ENCODE measurements at places on chromosomes 3 and 15. TPM values are rescaled to one million over a fixed set of nuclear protein-coding genes. Genes with fewer than 3 reads are reported as not detected.

DNA sequence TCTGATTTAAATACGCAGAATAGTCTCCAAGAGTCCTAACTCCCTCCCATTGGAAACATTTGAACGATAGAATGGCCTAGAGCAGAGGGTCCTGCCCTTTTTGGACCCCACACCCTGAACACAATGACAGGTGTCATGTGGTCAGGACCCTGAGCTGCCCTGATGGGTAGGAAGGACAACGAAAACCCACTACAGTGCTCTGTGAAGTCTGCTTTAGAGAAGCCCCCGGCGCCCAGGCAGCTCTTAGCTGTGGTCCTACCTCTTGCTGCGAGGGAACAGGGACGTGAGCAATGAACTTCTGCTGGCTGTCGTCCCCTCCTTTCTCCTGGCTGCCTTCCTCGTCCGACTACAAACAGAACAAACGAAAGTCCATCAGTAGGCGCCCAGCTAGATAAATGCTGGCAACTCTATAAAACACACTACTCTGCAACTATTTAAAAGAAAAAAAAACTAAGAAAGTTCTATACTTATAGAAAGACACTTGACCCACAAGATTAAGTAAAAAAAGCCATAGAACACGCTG is 8.7 kb upstream of the RAB43 start:
- DNase-seq = no peak
- no peak overlapping the region for H3K4me3 ChIP-seq
- no peaks in the 10 kb centered on the region for H3K4me1 ChIP-seq
- no peaks in the 10 kb centered on the region for H3K27me3 ChIP-seq
- no peak overlapping the region for H3K27ac ChIP-seq

Gene ZIC4
- not detected for total RNA-seq

- H3K36me3 ChIP-seq = no peaks in the 10 kb centered on the region
- no peaks in the 10 kb centered on the region for H3K27me3 ChIP-seq
- H3K4me1 ChIP-seq = peaks cover 38% of the 10 kb centered on the region
- no peak for DNase-seq
- H3K4me3 ChIP-seq = no peak overlapping the region
These were observed 37.5 kb upstream of the ZBTB38 start for GRCh38 chr3:141330718-141331376.

- H3K4me3 ChIP-seq = no peak overlapping the region
- H3K27ac ChIP-seq = no peak overlapping the region
- no peaks in the 10 kb centered on the region for H3K36me3 ChIP-seq
- H3K4me1 ChIP-seq = no peaks in the 10 kb centered on the region
- H3K27me3 ChIP-seq = peaks cover 3% of the 10 kb centered on the region
These were observed 80.6 kb upstream of the MITF start for GRCh38 chr3:69658514-69659140.

- DNase-seq = no peak
- H3K27me3 ChIP-seq = no peaks in the 10 kb centered on the region
- H3K36me3 ChIP-seq = no peaks in the 10 kb centered on the region
- no peak overlapping the region for H3K27ac ChIP-seq
These were observed 497.8 kb upstream of the NR2F2 start for GRCh38 chr15:95832668-95833067.

DNA sequence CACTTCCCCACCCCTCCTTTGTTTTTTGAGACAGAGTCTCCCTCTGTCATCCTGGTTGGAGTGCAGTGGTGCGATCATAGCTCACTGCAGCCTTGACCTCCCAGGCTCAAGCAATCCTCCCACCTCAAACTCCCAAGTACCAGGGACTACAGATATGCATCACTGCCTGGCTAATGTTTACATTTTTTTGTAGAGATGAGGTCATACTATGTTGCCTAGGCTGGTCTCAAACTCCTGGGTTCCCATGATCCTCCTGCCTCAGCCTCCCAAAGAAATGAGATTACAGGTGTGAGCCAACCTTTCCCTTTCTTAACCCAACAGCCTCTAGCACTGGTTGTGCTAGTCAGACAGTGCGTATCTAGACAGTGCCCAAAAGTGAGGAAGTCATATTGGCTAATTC is 6.4 kb upstream of the GATM start:
- H3K4me3 ChIP-seq = no peak overlapping the region
- no peaks in the 10 kb centered on the region for H3K36me3 ChIP-seq
- no peak for DNase-seq
- no peaks in the 10 kb centered on the region for H3K4me1 ChIP-seq

DNA sequence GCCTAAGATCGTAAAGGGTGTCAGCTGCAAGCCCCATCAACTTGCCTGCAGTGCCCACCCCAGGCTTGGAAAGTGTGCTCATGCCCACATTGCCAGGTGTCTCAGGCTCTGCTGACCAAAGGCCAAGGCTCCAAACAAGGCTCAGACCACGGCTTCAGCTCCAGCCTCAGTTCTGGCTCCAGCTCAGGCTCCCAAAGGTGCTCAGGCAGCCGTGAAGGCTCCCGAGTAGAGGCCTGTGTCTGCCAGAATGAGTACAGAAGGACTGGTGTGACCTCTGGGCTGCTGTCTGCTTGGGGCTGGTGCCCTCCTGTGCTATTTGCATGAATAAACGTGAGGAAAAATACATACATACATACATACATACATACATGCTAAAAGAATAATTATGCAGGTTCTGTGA is 27.9 kb upstream of the UACA start:
- H3K4me1 ChIP-seq = peaks cover 61% of the 10 kb centered on the region
- H3K27me3 ChIP-seq = no peaks in the 10 kb centered on the region
- H3K36me3 ChIP-seq = no peaks in the 10 kb centered on the region
- no peak for DNase-seq
- peak overlapping the region; percentile 82 for H3K27ac ChIP-seq

Gene ATP8B4
- total RNA-seq = 0.23 TPM

DNA sequence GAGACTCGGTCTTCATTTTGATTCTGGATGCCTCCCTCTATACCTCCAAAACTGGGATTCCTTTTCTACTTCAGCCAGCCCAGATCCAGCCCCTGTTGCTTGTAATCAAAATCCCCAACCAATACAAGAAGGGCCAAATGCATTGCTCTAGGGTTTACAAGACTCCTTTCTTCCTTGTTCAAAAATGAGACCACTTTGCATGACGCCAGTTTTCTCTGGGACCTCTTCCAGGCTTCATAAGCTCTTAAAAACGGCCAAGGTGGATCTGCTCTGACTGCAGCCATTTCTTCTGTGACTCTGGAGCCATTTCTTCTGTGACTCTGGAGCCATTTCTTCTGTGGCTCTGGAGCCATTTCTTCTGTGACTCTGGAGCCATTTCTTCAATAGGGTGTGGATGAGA is 71.9 kb downstream of the ADAMTS17 start:
- no peaks in the 10 kb centered on the region for H3K4me1 ChIP-seq
- H3K4me3 ChIP-seq = no peak overlapping the region
- H3K27ac ChIP-seq = no peak overlapping the region
- no peaks in the 10 kb centered on the region for H3K36me3 ChIP-seq

- H3K4me3 ChIP-seq = no peak overlapping the region
- no peak overlapping the region for H3K27ac ChIP-seq
- H3K36me3 ChIP-seq = peaks cover 45% of the 10 kb centered on the region
- no peaks in the 10 kb centered on the region for H3K4me1 ChIP-seq
- no peaks in the 10 kb centered on the region for H3K27me3 ChIP-seq
These were observed 7.3 kb downstream of the RFT1 start for GRCh38 chr3:53122933-53123305.

DNA sequence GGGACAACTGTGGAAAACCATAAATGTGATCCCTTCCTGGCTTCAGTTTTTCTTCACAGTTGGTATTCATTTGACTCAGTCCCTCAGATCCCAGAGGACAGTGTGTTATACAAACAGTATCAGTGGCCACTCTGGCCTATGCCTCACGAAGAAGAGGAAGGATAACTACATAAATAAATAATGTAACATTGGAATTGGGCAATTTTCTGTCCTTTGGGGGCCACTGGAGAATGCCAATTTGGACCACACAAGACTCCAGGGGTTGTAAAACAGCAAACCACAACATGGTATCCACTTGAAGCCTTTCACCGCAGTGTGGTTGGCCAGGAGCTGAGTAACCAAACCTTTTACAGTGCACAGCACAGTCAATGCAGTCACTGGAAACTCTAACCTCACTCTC is 1077.0 kb downstream of the ROBO2 start:
- H3K27me3 ChIP-seq = no peaks in the 10 kb centered on the region
- H3K27ac ChIP-seq = no peak overlapping the region
- H3K4me1 ChIP-seq = no peaks in the 10 kb centered on the region
- H3K4me3 ChIP-seq = no peak overlapping the region
- no peaks in the 10 kb centered on the region for H3K36me3 ChIP-seq

GRCh38 chr3:181610973-181611265 is 100.8 kb upstream of the SOX2 start:
- H3K4me1 ChIP-seq = no peaks in the 10 kb centered on the region
- no peaks in the 10 kb centered on the region for H3K36me3 ChIP-seq
- H3K27ac ChIP-seq = no peak overlapping the region
- no peak overlapping the region for H3K4me3 ChIP-seq

Gene IL20RB
- total RNA-seq = 22.0 TPM

Gene PLIN1
- total RNA-seq = not detected

Gene CCR3
- total RNA-seq = not detected

GRCh38 chr3:16378415-16378814 is 113.4 kb downstream of the OXNAD1 start:
- no peaks in the 10 kb centered on the region for H3K27me3 ChIP-seq
- peaks cover 13% of the 10 kb centered on the region for H3K36me3 ChIP-seq
- peaks cover 8% of the 10 kb centered on the region for H3K4me1 ChIP-seq
- DNase-seq = no peak
- no peak overlapping the region for H3K4me3 ChIP-seq

DNA sequence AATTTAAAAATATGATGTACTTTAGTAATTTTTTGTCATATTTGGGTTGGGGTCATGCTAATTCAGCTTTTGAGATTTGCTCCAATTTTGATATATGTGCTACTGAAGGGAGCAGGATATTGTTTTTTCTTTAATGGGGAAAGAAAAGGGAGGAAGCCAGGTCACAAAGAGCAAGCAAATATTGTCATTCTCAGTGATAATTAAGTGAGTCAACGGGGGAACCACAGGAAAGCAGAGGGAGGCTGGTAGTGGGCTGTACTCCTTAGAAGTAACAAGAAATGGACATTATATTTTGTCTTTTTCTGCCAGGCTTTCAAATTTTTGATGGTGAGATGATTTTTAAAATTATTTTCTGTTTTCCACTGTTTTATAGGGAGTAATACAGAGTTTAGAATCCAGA is 45.6 kb upstream of the NMD3 start:
- no peak overlapping the region for H3K27ac ChIP-seq
- no peaks in the 10 kb centered on the region for H3K36me3 ChIP-seq
- H3K27me3 ChIP-seq = no peaks in the 10 kb centered on the region
- no peak overlapping the region for H3K4me3 ChIP-seq

- no peaks in the 10 kb centered on the region for H3K27me3 ChIP-seq
- no peaks in the 10 kb centered on the region for H3K36me3 ChIP-seq
- H3K27ac ChIP-seq = no peak overlapping the region
- no peak overlapping the region for H3K4me3 ChIP-seq
These were observed 97.2 kb upstream of the CNTN4 start for GRCh38 chr3:2001306-2002108.

GRCh38 chr15:71761649-71762048 is 48.7 kb upstream of the NR2E3 start:
- peaks cover 3% of the 10 kb centered on the region for H3K36me3 ChIP-seq
- H3K4me3 ChIP-seq = no peak overlapping the region
- peak overlapping the region; percentile 35 for H3K27ac ChIP-seq

DNA sequence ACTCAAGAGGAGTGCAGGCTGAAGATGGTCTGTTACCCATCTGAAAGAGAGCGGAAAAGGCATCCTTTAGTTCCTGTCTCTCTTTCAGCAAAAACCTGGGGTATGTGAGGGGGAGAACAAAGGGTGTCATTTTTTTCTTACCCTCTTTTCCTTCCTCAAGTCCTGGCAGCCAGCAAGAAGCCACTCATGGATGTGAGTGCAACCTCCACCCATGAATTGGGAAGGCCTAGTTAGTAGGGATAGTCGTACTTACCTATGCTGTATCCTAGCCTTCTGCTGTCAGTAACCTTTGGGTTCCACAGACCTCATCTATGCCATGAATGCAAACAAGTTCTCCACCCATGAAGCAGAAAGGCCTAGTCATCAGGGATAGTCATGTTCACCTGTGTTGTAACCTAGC is 472.8 kb downstream of the ZIC1 start:
- H3K27me3 ChIP-seq = no peaks in the 10 kb centered on the region
- no peak overlapping the region for H3K27ac ChIP-seq
- no peaks in the 10 kb centered on the region for H3K36me3 ChIP-seq
- no peak for DNase-seq
- no peak overlapping the region for H3K4me3 ChIP-seq
- H3K4me1 ChIP-seq = no peaks in the 10 kb centered on the region

Gene SIDT1
- not detected for total RNA-seq

GRCh38 chr3:159200176-159200575 is 398.3 kb downstream of the MFSD1 start:
- H3K27me3 ChIP-seq = no peaks in the 10 kb centered on the region
- no peak overlapping the region for H3K4me3 ChIP-seq
- no peak overlapping the region for H3K27ac ChIP-seq
- H3K4me1 ChIP-seq = peaks cover 10% of the 10 kb centered on the region
- peak; percentile 96 for DNase-seq

- no peaks in the 10 kb centered on the region for H3K36me3 ChIP-seq
- no peak overlapping the region for H3K4me3 ChIP-seq
- H3K27ac ChIP-seq = no peak overlapping the region
These were observed 93.4 kb upstream of the PLXNA1 start for GRCh38 chr3:126889276-126890201.

DNA sequence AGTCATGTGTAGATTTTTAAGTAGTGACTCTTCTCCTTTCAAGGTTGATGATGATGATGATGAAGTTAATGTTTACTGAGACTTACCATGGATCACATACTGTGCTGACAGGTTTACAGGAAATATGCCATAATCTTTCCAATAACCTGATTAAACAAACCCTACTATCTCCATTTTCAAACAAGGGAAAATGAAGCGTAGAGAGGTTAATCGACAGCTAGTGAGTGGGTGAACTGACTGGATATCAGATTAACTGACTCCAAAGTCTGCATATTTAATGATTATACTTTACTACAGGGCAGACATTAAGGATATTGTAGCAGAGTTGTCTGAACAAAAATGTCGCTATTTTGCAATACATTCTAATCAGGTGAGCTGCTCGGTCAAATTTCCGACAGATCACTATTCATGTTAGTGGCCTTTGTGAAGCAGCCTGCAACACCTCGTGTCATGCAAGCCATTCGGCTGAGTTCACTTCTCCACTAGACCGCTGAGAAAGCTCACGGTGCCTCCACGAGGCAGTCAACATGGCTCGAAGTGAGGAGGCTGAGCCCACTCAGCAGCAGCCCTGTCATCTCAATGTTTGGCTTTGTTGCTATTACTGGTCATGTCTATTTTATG is 264.2 kb downstream of the NFKBIZ start:
- H3K4me3 ChIP-seq = no peak overlapping the region
- no peaks in the 10 kb centered on the region for H3K4me1 ChIP-seq
- no peaks in the 10 kb centered on the region for H3K36me3 ChIP-seq
- H3K27me3 ChIP-seq = no peaks in the 10 kb centered on the region
- no peak overlapping the region for H3K27ac ChIP-seq

Gene TCF12
- total RNA-seq = 106 TPM

DNA sequence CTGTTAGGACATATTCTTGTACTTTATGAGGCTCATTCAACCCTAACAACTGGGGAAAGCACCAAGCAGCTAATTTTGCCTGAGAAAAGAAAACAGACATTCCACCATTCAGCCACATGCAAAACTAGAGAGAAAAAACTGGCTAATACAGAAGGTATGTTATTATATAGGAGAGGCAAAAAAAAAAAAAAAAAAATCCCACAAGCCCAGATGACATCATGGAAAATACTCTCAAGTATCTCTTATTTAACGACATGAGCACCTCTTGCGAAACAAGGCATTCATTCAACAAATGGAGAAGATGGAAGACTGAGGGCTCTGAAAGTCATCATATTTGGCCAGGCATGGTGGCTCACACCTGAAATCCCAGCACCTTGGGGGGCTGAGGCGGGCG is 61.5 kb downstream of the PRICKLE2 start:
- peaks cover 23% of the 10 kb centered on the region for H3K4me1 ChIP-seq
- no peak overlapping the region for H3K4me3 ChIP-seq
- peaks cover 27% of the 10 kb centered on the region for H3K36me3 ChIP-seq
- no peaks in the 10 kb centered on the region for H3K27me3 ChIP-seq
- peak; percentile 89 for DNase-seq

Data from astrocyte (in vitro differentiated cells and primary cell).